ENCODE measurements at places on chromosomes 4 and X.

DNA sequence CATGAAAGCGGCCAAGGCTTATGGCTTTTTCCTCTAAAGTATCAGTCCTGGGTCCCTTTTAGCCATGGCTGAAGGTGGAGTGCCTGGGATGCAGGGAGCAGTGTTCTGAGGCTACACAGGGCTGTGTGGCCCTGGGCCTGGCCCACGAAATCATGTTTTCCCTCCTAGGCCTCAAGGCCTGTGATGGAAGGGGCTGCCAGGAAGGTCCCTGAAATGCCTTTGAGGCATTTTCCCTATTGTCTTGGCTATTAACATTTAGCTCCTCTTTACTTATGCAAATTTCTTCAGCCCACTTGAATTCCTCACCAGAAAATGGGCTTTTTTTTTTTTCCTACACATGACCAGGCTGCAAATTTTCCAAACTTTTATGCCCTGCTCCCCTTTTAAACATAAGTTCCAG, 657.0 kb downstream of the DACH2 start:
- DNase-seq, result no peak

- DNase-seq, result no peak
Observed at GRCh38 chr4:67204441-67204840, 340.9 kb downstream of the CENPC start.

DNA sequence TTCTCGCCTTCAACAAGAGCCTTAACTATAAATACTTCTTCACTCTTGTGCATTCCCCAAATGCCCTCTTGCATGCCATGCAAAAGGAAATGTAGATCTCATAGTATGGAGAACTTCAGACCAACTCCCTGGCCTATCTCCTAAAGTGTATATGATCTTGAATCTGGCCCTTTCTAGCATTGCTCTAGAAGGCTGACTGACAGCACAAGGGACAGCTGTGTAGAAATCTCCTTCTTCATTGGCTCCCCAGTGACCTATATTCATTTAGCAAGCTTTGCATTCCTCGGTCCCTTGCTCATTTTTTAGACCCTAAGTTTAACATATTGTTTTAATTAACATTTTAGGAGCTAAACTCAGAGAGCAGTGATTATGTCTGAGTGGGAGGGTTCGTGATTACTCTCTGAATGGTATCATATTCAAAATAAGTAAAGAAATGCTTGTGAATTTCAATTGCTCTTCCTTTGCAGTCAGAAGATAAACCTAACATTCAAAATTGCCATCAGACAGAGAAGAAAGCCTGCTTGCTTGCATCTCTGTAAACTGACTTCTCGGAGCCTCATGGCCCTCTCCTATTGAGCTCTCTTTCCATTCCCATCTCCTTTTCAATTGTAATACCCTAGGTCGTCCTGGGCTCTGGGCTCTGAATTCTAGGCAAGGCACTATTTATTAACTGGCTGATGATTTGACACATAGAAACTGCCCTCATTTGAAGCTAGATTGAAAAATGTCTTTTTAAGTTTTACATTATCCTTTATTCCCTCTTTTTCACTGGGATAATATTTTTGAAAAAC, 120.3 kb upstream of the PRKG2 start:
- DNase-seq, result no peak

DNA sequence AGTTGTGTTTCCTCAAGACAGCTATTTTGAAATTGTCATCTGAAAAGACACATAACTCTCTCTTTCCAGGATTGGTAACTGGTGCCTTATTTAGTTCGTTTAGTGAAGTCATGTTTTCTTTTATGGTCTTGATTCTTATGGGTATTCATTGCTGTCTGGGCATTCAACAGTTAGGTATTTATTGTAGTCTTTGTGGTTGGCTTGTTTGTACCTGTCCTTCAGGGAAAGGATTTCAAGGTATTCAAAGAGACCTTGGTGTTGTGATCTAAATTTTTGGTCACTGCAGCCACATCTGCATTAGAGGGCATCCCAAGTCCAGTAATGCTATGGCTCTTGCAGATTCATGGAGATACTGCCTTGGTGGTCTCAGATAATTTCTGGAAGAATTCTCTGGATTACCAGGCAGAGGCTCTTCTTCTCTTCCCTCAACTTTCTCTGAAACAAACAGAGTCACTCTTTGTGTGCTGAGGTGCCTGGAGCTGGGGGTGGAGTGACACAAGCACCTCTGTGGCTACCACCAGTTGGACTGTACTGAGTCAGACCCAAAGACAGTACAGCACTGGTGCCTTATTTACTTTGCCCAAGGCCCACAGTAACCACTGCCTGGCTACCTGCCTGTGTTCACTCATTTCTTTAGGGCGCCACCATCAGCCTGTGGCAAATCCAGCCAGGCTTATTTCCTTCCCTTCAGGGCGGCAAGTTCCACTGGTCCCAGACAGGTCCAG, 620.4 kb downstream of the KCNIP4 start:
- DNase-seq, result no peak

Data from stimulated activated CD4-positive, alpha-beta T cell treated with anti-CD3 and anti-CD28 coated beads, Interleukin-4, amount 100 ng/mL, for 4 hours (primary cell).